ENCODE measurements at places on chromosomes 2 and 18.

DNA sequence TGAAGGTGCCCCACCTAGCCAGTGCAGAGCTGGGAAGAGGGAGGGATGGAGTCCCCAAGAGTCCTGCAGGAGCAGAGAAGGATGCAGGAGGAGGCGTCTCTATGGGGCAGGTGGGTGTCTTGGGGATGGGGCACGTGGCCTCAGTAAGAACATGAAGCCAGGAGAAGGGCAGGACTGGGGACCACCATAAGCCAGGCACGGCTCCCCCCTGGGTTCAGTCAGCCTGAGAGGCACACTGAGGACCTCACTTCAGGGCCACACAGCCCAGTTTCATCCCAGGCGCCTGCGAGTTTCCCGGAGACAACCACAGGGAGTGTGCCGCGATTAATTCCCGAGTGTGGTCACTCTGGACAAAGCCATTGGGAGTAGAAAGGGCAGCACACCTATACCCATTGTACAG is 120.3 kb downstream of the GYPC start:
- DNase-seq: no peak

DNA sequence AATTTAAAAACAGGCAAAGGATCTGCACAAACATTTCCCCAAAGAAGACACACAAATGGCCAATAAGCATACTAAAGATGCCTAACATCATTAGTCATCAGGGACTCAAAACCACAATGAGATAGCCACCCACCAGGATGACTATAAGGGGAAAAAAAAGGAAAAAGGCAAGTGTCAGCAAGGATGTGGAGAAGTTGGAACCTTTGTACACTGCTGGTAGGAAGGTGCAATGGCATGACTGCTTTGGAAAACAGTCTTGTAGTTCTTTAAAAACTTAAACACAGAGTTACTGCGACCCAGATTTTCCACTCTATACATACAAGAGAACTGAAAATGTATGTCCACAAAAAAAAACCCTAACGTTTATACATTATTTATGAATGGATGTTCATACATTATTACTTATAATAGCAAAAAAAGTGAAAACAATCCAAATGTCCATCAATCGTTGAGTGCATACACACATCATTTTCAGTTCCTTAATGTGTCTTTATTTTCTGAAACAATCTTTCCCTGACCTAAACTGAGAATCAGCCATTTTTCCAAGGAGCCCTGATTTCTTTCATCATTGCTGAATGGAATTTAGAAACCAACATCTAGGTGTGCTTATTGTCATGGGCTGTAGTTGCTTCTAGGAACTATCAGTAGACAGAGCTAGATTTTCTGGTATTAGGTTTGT is 64.7 kb upstream of the TLK1 start:
- peak; percentile 86 for DNase-seq

GRCh38 chr2:96760036-96760985 is at the start of gene CNNM4:
TSS of gene CNNM4 (plus strand) at chr2:96760902. CDS start at chr2:96761000, 98 bp downstream.
- peak; percentile 97 for DNase-seq

DNA sequence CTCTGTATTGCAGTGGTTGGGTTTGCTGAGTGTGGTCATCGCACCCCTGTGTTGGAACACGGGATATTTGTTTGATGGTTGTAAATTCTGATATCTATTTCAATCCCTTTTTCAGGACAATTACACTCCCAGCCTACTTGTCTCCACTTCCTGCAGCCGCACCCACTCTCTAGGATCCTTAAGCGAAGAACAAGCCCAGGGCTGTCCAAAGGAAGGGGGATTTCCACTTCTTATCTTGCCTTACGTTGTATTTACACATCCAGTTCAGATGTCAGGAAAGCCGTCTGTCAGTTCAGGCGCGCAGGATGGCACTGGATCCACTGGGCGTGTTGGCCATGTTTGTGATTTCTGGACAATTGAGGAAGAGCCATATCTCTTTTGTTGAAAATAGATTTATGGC is 834.5 kb upstream of the SALL3 start:
- no peak for DNase-seq

- no peak for DNase-seq
These were observed 471.0 kb upstream of the CDH7 start for GRCh38 chr18:65279668-65280305.
